ENCODE measurements at places on chromosomes 11 and 22.

- DNase-seq = no peak
Measured at GRCh38 chr11:2669634-2670469, 29.9 kb downstream of the KCNQ1OT1 start.

GRCh38 chr22:30434843-30435242 is 9.3 kb downstream of the MTFP1 start:
- DNase-seq = no peak

- no peak for DNase-seq
Measured at GRCh38 chr11:126182787-126183445, 28.5 kb downstream of the RPUSD4 start.

DNA sequence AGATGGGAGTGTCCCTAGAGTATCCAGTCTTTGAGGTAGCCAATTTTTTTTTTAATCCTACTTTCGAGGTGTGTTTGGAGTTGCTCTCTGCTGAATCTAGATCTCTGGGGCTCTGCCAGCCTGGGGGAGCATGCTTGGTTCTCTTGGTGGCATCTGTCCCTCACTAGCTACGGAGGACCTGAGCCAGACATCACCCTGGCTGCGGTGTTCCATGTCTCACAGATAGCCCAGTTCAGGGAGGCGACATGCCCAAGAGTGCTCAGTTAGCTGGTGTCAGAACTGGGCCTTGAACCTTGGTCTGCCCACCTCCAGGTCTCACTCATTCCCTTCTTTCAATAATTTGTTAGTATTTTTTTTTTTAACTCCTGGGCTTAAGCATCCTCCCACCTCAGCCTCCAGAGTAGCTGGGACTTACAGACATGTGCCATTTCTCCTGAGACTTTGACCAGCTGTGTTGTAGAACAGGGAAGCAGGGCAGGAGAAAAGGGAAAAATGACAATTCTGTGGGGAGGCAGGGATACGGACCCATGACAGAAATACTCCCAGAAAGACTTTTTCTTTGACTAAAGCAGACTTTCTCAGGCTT is 621 bp downstream of the HMOX1 start:
- no peak for DNase-seq

GRCh38 chr11:97732011-97732632 is 1288.6 kb upstream of the CNTN5 start:
- no peak for DNase-seq

GRCh38 chr22:47056776-47057470 is 294.5 kb downstream of the TBC1D22A start:
- no peak for DNase-seq

DNA sequence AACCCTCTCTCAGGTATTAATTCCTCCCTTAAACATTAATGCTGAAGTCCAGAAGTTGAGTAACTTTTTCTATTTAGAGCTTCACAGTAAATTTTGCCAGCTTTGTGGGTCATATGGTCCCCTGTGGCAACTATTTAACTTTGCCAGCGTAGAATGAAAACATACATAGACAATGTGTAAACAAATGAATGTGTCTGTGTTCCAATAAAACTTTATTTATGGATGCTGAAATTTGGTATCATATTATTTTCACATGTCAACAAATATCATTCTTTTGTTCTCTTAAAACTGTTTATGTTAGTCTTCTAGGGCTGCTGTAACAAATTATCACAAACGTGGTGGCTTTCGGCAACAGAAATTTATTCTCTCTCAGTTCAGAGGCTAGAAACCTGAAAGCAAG is 85.1 kb downstream of the TMEM135 start:
- DNase-seq = no peak

DNA sequence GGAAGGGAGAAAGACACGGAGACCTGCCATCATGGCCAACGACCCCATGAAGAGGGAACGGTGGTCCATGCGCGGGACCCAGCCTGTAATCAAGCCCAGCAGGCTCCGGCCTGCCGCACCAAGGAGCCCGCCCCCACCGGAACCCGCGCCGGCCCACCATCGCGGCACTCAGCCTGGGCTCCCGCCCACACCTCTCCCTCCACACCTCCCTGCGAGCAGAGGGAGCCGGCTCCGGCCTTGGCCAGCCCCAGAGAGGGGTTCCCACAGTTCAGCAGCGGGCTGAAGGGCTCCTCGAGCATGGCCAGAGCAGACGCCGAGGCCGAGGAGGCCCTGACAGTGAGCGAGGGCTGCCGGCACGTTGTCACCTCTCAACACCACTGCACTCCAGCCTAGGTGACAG is 1302.8 kb upstream of the CNTN5 start:
- no peak for DNase-seq

DNA sequence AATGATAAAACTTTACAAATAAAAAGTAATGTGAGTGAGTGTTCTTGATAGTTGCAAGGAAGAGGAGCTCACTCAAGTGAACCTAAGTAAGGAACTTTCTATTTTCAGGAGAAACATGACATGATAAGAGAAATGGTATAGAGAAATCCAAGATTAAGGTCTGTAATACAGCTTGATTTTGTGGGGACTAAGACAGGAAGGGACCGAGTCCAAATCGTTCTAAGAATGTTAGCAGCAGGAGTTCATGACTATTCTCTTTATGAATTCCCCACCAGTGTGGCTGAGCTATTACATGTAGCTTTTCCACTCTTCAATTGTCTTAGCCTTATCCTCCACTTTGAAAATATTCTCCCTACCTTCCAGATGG is 698.6 kb upstream of the ARHGAP42 start:
- no peak for DNase-seq

- DNase-seq = no peak
Measured at GRCh38 chr11:67271541-67272284, 5.4 kb downstream of the GRK2 start.

DNA sequence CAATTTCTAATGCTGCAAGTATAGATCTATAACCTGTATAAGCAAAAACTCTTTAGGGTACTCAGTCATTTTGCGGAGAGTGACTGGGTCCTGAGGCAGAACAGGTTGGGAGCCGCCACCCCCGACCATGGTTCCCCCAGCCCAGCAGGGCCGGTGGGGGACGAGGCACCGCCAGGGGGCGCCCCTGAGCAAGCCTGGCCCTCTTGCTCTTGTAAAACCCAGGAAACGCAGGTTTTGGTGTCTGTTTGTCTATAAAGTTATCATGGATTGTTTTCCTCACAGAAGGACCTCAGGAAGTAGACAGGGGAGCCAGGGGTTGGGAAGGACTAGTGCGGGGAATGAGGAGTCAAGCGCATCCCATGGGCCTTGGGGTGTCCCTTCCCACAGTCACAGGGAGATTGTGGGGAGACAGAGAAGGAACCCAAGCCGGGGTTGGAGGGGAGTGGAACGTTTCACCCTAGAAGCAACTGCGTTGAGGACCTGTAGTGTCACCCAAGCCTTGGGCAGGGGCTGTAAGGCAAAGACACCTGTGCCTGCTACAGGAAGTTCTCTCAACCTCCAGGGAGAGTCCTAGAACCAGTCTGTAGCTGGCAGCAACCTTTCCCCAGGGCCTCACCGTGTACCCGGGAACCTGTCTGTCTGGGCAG is 26.4 kb downstream of the KCTD17 start:
- peak; percentile 73 for DNase-seq

Data from dermis blood vessel endothelial cell (primary cell).